ENCODE measurements at places on chromosomes 16 and 17.

- DNase-seq = no peak
Measured at GRCh38 chr16:14198572-14198971, 127.5 kb downstream of the MRTFB start.

GRCh38 chr16:80259290-80259805, 281.4 kb upstream of the DYNLRB2 start:
- DNase-seq = no peak

DNA sequence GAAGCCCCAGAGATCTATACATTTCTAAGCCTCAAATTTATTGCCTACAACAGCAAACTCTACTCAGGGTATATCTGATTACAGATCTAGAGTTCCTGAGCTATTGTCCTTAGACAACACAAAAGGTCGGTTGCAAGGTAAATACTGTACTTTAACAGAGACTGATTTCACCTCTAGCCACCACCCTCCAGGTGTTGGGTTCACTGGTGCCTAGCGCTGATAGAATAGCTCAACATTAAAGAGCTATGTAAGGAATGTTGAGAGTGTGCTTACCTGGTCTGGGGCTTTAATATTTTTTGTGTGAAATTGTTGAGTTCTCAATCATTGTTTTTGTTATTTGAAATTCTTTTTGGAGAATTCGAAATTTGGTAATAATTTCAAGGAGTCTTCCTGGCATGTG, 277.0 kb upstream of the PSMD7 start:
- no peak for DNase-seq

DNA sequence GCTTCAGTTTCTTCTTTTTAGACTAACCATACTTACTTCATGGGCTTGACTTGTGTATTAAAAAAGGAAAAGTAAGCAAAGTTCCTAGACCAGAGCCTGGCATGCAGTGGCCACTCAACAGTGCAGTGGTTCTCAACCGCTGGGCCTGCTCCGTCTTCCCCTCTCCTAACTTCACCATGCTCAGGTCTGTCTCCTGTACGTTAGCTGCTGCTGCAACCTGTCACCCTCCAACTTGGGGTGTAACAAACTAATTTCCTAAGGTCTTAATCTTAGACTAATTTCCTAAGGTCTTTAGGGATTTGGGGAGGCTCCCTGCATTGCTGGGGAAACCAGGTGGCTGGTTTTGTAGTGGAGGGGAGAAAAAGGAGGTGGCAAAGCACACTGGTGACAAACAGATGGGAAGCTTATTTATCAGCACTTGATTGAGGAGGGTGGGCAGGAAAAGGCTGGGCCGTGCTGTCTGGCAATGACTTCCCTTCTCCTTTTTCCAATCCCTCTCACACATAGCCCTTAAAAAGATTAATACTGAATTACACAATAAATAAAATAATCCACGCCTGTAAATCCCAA, 2.2 kb upstream of the ARL4D start:
- DNase-seq = no peak

- DNase-seq = no peak
Measured at GRCh38 chr16:69176033-69176800, 10.7 kb upstream of the SNTB2 start.

Data from stimulated activated CD4-positive, alpha-beta T cell treated with anti-CD3 and anti-CD28 coated beads, Interleukin-1b, Interleukin-23, amount 100 ng/mL, for 48 hours (primary cell).